Thymus (tissue), 14 donors: ENCODE measurements at places on chromosomes 2 and 18.

DNA sequence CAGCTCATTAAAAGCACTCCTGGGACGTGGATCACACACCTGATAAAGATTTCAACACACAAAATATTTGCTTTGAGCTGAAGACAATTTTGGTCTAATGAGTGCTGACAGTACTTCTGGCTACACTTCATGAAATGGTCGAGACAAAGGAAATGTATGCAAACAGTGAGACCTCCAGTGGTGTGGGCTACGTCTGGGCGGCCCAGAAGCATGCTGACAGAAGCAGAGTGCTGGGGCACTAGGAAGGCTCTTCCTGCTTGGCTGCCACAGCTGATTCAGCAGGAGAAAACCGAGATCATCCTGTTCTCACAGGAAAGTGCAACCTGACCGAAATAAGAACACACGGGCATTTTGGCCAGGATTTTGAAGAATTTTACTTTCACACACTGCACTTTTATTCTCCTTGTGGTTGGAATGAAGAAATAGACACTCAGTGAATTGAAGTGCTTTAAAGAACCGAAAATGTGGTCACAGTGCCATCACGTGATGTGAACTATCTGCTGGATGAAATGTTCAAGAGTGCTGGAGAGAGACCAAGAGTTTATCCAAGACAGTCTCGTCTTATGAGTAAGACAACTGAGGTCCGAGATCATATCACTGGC is 149.5 kb downstream of the CCBE1 start:
- H3K27me3 ChIP-seq, result no peaks in the 10 kb centered on the region
- no peaks in the 10 kb centered on the region for H3K36me3 ChIP-seq
- H3K27ac ChIP-seq, result no peak overlapping the region
- H3K4me1 ChIP-seq, result no peaks in the 10 kb centered on the region
- DNase-seq, result no peak
- H3K4me3 ChIP-seq, result no peak overlapping the region

DNA sequence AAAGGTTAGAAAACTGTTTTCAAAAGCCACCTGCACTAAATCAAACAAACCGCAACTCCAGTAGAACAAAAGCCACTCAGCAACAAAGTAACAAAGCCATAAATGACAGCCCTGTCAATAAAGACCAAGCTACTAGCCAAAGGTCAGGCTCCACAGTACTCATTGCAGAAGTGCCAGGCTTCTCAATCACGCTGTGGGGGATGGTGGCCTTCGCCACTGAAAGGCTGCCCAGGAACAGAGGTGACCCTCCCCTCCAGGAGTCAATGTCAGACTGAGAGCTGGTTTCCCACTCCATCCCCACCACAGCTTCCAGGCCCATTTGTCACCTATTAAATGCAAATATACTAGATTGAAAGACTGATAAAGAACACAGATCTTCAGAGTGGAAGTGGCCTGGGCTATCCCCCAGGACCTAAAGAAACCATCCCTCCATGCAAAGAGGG is 5.9 kb downstream of the ATP8B1 start:
- H3K36me3 ChIP-seq, result no peaks in the 10 kb centered on the region
- peak; percentile 13 for DNase-seq
- peaks cover 11% of the 10 kb centered on the region for H3K4me1 ChIP-seq
- H3K27ac ChIP-seq, result no peak overlapping the region

- no peak overlapping the region for H3K27ac ChIP-seq
- no peaks in the 10 kb centered on the region for H3K27me3 ChIP-seq
- H3K36me3 ChIP-seq, result no peaks in the 10 kb centered on the region
- no peak overlapping the region for H3K4me3 ChIP-seq
- no peaks in the 10 kb centered on the region for H3K4me1 ChIP-seq
These were observed 480.5 kb upstream of the ZEB2 start for GRCh38 chr2:145000376-145000775.

- peak overlapping the region; percentile 69 for H3K4me3 ChIP-seq
- H3K36me3 ChIP-seq, result no peaks in the 10 kb centered on the region
- H3K27ac ChIP-seq, result peak overlapping the region; percentile 61
- peaks cover 5% of the 10 kb centered on the region for H3K27me3 ChIP-seq
- peaks cover 10% of the 10 kb centered on the region for H3K4me1 ChIP-seq
These were observed 633 bp downstream of the MALT1 start for GRCh38 chr18:58671632-58672564.

DNA sequence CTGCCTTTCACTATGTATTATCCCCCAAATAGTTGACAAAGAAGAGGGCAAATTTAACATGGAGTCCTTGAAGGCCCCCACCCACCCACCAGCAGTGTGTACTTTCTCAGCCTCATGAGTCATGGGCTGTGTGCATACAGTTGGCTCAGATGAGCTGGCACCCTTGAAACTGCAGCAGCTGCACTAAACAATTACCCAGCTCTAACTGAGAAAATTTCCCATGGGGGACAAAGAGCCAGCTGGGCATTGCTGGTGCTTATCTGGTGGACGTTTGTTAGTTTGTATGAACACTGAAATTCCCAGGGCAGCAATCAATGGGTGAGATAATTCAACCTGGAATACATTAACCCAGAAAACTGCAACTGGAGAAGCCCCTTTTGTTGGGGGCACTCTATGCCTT is 131.7 kb downstream of the GCA start:
- DNase-seq, result no peak
- H3K4me3 ChIP-seq, result no peak overlapping the region
- H3K36me3 ChIP-seq, result no peaks in the 10 kb centered on the region
- H3K27ac ChIP-seq, result no peak overlapping the region
- H3K4me1 ChIP-seq, result no peaks in the 10 kb centered on the region

GRCh38 chr18:11607906-11608305 is 1.5 kb upstream of the SLC35G4 start:
- H3K36me3 ChIP-seq, result no peaks in the 10 kb centered on the region
- no peak for DNase-seq
- no peak overlapping the region for H3K4me3 ChIP-seq
- H3K4me1 ChIP-seq, result no peaks in the 10 kb centered on the region
- H3K27ac ChIP-seq, result no peak overlapping the region

GRCh38 chr2:120442923-120443571 is 97.1 kb downstream of the INHBB start:
- H3K36me3 ChIP-seq, result no peaks in the 10 kb centered on the region
- peaks cover 14% of the 10 kb centered on the region for H3K4me1 ChIP-seq
- H3K4me3 ChIP-seq, result no peak overlapping the region
- H3K27me3 ChIP-seq, result peaks cover 73% of the 10 kb centered on the region
- no peak for DNase-seq

DNA sequence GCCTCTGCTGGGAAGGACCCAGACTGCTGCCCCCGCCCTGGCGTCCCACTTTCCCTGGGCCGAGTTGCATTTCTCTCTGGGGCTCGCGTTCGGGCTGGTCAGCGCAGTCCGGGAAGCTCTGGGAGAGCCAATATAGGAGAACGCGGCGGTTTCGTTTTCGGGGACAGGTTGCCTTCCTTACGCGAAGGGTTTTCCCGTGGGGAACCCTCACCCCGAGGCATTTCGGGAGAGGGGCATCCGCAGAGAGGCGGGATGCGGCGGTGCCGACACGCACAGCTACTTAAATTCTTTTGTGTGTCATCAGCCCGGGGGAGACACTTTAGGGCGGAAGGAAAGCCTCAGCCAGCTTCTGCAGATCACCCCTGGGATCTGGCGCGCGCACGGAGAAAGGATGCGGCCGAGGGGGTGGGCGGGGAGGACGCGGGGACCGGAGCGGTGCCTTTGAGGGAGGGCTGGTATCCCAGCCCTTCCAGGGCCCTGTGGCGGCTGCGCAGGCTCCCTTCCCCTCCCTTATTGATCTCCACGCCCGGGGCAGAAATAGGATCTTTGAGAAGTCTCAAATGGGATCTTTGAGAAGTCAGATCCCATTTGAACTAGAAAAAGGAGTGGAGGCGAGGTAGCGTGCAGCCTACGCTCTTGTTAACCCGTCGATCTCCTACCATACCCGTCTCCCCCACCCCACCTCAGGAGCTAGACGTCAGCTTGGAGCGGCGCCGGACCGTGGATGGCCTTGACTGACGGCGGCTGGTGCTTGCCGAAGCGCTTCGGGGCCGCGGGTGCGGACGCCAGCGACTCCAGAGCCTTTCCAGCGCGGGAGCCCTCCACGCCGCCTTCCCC is 1.2 kb downstream of the GATA6 start:
- peaks cover 9% of the 10 kb centered on the region for H3K4me1 ChIP-seq
- no peak overlapping the region for H3K27ac ChIP-seq
- peak overlapping the region; percentile 49 for H3K4me3 ChIP-seq
- no peak for DNase-seq
- H3K36me3 ChIP-seq, result no peaks in the 10 kb centered on the region
- peaks cover 95% of the 10 kb centered on the region for H3K27me3 ChIP-seq
